Left colon (tissue), 2 donors: ENCODE measurements at places on chromosomes 4 and X. TPM values are rescaled to one million over a fixed set of nuclear protein-coding genes. Genes with fewer than 3 reads are reported as not detected.

- no peak for DNase-seq
Measured at GRCh38 chr4:61049018-61049417, 151.1 kb upstream of the ADGRL3 start.

GRCh38 chr4:56289934-56290333 lies 97.4 kb downstream of the AASDH start:
- no peak for DNase-seq

- no peak for DNase-seq
Measured at GRCh38 chr4:183321516-183321915, 710 bp downstream of the CLDN24 start.

DNA sequence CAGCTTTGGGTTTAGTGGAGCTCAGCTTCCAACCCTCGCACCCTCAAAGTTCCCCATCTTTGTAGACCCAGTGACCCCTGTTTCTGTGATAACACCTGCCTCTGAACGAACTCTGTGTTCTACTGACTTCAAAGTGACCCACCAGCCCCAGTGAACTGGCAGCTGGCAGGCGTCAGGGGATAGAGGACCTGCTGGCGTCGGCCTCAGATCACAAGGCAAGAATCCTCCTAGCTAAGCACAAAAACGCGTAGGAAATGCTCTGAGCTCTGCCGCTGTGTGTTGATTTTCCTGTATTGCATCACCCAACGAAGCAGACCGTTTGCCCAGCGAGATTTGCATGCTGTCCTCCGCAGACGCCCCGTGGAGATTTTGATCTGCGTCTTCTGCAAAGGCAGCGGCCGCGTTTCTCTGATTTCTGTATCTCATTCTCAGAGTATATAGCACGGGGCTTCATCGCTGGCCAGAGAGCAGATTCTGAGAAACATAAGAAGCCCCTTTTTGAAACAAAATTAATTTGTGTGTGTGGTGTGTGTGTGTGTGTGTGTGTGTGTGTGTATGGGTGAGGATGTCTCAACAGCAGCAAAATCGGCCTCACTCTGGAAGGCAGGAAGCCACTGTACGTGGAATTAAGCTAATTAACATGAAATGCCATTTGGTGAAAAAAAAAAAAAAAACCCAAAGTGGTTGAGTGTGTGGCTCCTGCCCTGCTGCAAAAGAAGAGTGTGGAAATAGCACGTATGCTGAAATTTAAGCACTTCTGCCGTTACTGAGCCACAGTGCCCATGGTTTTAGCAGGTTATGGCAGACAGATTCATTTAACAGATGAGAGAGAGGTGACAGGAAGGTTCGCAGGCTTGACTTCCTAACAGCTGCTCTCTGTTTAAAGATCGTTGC lies 29.2 kb upstream of the ASMTL start:
- DNase-seq: peak; percentile 60

DNA sequence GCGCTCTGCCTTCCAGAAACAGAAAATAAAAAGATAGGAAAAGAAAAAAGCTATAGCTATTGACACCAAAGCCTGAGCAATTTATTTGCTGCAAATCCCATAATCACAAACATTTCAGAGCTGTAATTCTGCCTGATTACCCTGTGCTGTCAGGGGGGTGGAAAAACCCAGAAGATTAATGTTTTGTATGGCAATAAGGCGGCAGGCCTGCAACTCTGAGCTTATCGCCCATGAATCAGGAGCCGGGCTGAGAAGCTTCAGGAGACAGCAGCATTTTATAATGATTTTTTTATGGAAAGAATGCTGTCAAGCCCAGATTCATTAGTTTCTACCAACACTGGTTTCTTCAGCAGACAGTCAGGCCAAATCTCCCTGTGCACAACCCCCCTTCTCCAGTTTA lies 82.6 kb upstream of the TMEM164 start:
- no peak for DNase-seq

DNA sequence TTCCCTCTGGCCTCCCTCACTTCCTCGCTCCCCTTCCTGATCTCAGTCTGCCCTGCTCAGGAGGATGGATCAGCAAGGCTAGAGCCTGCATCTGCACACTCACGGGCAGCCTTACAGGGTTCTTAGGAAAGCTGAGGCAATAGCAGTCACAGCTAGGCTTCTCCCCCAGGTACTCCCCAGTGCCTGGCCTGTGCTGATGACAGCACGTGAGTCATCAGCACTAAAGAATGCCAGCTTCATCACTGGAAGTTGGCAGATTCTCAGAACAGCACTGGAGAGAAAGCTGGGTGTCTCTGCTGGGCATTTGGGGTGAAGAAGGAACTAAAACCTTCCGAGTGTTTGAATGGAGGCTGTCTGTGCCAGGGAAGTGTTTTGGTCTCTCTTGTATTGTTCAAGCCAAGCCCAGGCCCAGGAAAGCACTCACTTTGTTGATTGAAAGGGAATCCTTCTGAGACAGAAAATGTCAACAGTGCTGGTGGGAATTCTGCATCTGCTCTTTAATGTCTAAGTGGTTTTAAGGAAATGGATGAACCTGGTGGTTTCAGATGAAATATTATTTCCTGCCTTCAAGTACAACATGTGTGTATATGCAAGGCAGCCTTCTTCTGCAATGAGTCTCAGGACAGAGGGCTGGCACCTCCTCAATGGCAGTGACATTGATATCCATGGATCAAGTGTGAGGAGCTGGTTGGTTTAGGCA lies 73.0 kb upstream of the SCOC start:
- DNase-seq: no peak

Gene BCORL1
- 12.2 TPM for total RNA-seq

Gene YY2
- total RNA-seq: 1.2 TPM
